HCT116 (cell line): ENCODE measurements at places on chromosomes 12 and 14.

GRCh38 chr14:99240627-99241324 is 31.2 kb downstream of the BCL11B start:
- no peak for DNase-seq

- no peak for DNase-seq
These were observed 2.5 kb downstream of the SCN8A start for GRCh38 chr12:51593539-51593938.

- DNase-seq = no peak
These were observed 60.3 kb downstream of the AVPR1A start for GRCh38 chr12:63090716-63091115.

- DNase-seq = no peak
These were observed 3.0 kb downstream of the BMAL2 start for GRCh38 chr12:27335364-27336281.

- no peak for DNase-seq
These were observed 146.5 kb downstream of the SAMD4A start for GRCh38 chr14:54713379-54713778.

DNA sequence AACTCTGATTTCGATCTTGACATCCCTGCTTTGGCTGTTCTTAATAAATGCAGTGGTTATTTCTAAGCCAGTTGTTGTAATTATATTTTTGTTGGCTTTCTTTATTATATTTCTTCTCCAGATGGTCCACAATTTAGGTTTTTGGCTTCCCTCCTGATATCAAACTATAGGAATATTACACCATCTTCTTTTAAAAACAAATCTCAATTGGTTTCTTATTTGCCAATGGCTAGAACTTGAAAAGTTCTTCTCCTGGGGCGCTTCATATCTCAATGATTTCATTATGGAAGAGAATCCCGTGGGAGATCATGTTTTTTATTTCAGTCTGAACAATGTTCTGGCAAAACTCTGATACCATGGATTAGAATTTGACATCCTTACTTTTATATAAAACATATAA is 292.3 kb downstream of the FLRT2 start:
- no peak for DNase-seq
